Skin of body (tissue), 3 donors: ENCODE measurements at places on chromosomes 2 and 18.

DNA sequence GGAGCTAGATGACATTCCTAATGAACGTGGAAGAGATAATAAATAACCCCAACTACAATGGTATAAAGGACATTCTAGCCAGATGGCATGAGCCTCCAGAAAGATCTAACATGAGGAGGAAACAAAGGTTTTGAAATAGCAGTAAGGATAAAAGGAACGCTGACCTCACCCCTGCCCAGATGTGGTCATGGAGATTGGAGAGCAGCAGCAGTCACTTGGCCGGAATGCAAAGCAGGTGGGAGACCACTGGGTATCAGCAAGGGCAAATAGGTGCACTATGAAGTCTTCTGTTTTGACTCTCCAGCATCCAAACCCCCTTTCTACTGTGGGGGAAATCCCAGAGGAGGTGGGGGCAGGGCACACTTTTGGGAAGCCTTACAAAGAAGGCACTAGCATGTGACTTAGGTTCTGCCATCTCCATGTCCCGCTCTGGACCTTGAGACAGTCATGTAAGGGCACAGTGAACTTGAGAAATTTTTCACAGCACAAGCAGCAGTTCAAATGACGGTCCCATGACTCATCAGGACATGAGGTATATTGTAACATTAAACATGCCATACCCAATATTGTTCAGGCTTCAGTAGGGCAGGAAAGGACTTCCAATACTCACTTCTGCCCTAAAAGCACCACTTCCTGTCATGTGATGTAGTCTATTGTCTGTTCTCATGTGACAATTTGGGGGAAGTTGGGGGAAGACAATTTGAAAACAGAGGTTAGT is 55.2 kb downstream of the METTL4 start:
- no peak for DNase-seq

- no peak for DNase-seq
Measured at GRCh38 chr2:31469648-31470047, 55.1 kb upstream of the XDH start.

- peak; percentile 68 for DNase-seq
Measured at GRCh38 chr2:118046634-118047210, 32.9 kb upstream of the CCDC93 start.

GRCh38 chr18:14939141-14939540 is 191.2 kb downstream of the ANKRD30B start:
- DNase-seq, result no peak

DNA sequence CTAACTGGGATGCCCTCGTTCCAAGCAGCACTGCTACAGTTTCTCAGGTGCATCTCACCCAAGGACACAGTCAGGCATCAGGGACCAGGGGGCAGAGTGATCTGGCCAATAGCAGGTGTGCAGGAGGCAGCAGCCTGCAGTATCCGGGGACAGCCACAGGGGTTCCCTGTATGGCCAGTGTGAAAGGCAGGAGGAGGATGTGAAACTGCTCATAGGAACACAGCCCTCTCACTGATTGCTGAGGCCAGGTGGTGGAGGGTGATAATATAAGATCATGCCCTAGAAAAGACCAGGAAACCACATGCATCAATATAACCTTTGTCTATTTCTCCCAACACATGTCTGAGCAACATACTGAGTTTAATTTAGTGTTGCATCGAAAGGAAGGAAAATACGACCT is 112.7 kb upstream of the TACR1 start:
- no peak for DNase-seq

DNA sequence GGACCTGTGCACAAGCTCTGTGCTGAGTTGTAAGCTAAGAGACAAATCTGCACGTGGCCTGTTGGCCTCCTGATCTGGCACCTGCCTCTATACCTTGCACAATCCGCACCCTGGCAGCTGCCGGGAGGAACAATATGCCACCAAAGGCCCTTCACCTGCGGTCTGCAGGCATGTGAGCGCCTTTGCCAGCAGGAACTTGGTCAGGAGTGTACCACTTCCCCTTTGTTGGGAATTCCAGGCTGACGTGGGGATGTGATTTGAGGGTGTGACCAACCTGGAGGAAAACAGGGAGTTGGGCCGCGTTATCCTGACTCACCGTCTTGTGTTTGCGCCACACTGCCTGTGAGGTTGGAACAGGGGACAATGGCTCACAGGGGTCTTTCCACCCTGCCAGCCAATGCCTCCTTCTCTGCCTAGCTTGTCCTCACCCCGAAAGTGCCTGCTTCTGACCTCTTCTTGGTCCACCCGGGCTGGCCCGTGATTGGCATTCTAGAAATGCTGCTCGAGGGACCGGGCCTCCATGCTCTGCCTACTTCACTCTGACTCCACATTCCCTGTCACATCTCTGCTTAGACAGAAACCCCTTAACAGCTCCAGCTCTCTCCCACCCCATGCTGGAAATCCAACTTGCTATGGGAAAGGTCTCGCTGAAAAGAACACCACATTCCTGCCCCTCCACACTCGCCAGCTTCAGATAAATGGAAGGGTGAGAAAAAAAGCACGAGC is 67.1 kb upstream of the MAP4K4 start:
- no peak for DNase-seq

DNA sequence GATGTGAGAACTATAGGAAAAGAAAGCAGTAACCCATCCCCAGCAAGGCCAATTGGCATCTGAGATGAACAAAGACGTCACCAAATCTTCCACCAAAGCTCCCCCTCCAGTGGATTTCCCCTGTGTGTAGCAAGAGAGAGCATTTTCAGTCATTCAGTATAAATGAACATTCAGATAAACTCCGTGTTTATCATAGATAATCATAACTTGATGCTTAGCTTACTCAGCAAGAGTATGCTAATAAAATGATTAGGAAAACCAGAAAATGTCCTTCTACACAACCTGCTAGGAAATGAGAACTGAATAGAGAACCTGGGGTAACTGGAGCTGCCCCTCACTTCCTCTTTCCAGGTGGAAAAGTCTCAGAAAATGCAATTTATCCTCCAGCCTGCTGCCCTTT is 198.0 kb upstream of the CCDC150 start:
- no peak for DNase-seq

GRCh38 chr2:61710711-61711110 is 143.1 kb downstream of the FAM161A start:
- DNase-seq, result no peak

- DNase-seq, result no peak
Measured at GRCh38 chr2:38600921-38601455, 1.7 kb downstream of the HNRNPLL start.

- no peak for DNase-seq
Measured at GRCh38 chr2:182894174-182894573, 27.7 kb upstream of the FRZB start.

GRCh38 chr2:189552991-189553404 is 27.6 kb downstream of the SLC40A1 start:
- DNase-seq, result no peak

DNA sequence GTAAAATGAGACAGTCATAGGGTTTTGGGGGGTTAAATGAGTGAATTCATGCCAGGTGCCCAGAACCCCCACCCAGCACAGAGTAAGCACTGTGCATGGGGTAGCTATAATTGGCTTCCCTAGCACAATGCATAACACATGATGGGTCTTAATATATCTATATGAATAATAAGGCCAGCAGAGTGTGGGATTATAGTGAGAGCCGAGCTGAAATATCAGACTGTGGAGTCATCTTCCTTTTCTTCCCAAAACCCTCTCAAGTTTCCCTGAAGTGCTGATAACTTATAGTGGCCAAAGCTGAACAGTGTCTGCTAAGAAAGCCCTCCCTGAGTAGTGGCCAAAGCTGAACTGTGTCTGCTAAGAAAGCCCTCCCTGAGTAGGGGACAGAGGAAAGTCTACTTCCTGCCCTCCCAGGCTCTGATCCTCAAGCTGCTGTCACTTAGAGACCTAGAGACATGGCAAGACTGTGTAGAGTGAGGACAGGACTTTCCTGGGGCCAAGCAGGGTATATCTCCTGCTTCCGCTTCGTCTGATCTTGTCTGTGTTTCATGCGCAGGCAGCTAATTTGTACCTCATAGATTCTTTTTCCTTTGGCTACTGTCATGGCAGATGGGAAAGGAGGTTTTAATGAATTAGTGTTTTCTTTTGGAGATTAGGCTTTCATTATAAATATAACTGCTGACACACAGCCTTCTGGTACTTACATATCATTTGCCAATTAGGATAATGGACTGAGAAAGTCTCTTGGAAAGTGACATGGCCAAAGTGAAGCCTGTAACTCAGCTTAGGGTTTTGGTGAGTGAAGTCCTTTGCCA is 94.9 kb downstream of the FHOD3 start:
- DNase-seq, result no peak

GRCh38 chr2:234978466-234979203 is 26.8 kb downstream of the SH3BP4 start:
- DNase-seq, result no peak

GRCh38 chr2:231132129-231132528 is 7.3 kb upstream of the HTR2B start:
- no peak for DNase-seq

GRCh38 chr2:144996225-144996795 is 476.4 kb upstream of the ZEB2 start:
- peak; percentile 30 for DNase-seq

GRCh38 chr2:181047829-181048228 is 67.4 kb downstream of the UBE2E3 start:
- DNase-seq, result no peak

DNA sequence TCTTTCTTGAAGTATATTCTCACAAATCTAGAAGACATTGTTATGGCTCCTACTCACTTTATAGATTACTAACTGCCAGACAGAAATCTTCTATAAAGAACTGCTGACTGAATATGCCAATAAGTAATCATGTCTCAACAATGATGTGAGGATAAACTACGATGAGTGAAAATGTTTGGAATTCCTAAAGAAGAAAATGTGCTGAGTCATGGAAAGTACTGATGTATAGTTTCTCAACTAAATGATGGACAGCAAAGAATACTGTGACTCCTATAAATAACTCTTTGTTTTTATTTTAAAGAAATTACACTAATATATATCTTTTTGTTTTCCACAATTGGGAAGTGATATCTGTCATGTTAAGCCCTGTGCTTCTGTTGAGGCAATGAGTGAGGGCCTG is 232.9 kb downstream of the LNPK start:
- no peak for DNase-seq

GRCh38 chr2:16218161-16218560 is 277.8 kb downstream of the MYCN start:
- DNase-seq, result no peak

DNA sequence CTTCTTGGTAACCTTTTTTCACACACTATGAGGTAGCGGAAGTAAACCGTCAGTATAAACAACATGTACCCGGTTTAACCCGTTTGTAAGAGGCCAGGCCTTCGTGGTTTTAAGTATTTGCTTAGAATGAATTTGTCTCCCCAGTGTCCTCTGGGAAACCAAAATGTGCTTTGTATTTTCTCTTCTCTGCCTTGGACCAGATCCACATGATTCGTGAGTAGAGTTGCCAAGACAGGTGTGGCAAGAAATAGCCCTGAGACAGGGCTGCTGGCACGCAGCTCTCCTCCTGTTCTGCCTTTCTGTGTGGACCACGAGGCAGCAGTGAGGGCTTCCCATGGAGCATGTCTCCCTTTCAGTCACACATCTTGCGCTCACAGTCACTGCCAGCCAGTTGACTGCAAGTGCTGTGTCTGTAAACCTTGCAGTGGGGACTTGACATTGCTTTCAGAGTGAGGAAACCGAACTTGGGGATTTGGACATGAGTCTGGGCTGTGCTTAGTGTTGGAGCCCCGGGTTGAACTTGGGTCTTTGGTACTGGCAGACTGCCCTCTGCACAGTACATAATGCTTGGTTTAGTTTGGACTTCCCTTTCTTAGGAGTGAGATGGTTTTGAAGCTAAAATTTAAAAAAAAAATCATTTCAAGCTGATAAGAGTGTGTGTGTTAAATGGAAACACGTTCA is 19.1 kb downstream of the BCL2L11 start:
- DNase-seq, result no peak

- no peak for DNase-seq
Measured at GRCh38 chr2:124091721-124092120, 66.6 kb downstream of the CNTNAP5 start.

DNA sequence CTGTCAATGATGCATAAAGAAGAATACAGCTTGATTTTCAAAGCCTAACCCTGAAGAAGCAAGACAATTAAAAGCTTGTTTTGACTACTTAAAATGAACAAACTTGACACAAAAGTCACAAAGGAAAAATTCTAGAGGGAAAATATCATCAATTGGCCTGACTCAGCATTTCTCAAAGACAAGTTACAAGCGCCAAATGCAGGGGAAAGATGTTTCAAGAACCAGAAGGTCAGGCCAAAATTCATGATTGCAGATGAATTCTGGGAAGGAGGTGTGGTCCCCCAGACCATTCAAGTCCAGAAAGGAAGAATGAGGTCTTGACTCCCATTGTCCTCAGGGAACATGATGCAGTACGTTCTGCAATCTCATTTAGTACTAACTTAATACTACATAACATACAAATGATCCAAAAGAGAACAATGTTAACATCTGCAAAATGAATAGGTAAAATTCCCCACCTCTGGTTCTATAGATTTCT is 64.5 kb downstream of the FAM210A start:
- DNase-seq, result no peak

GRCh38 chr2:86186431-86186830 is 8.8 kb downstream of the IMMT start:
- no peak for DNase-seq

DNA sequence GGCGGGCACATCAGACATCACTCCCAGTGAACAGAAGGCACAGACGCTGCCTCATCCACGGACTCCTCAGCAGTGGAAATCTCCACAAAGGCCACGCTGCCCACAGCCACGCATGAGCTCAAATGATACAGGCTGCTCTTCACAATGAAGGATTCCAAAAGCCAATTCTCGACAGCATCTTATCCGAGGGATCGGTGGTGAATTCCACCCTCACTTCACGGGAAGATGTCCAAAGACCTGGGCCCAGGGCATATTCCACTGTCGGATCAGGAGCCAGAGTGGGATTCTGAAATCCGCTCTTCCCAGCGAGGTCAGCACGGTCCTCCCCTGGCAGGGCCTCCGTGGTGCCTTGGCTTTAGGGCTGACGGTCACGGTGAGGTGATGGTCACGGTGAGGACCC is 55.8 kb downstream of the EIPR1 start:
- no peak for DNase-seq

DNA sequence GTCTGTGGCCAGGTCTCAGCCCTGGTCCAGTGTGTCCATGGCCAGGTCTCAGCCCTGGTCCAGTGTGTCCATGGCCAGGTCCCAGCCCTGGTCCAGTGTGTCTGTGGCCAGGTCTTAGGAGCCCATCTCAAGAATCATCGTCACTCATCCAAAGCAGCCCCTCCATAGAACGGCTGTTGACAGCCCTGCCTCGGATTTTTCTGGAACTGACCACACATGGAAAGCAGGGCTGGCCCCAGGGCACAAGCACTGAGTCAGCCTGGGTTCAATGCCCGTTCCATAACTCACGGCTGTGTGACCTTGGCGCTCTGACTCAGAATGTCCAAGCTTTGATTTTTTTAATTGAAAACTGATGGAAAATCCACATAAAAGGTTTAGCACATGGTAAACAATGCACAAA is 59.9 kb upstream of the SNTG2 start:
- DNase-seq, result no peak

- no peak for DNase-seq
Measured at GRCh38 chr2:190119923-190120590, 57.5 kb upstream of the MSTN start.

GRCh38 chr2:147515213-147515612 is 329.6 kb upstream of the ACVR2A start:
- no peak for DNase-seq
